ENCODE measurements at places on chromosomes 3 and 15.
A peak's percentile ranks its signal among the peaks of the same experiment; 100 is the strongest.

GRCh38 chr15:33608714-33609113 is 297.9 kb downstream of the RYR3 start:
- DNase-seq = no peak

DNA sequence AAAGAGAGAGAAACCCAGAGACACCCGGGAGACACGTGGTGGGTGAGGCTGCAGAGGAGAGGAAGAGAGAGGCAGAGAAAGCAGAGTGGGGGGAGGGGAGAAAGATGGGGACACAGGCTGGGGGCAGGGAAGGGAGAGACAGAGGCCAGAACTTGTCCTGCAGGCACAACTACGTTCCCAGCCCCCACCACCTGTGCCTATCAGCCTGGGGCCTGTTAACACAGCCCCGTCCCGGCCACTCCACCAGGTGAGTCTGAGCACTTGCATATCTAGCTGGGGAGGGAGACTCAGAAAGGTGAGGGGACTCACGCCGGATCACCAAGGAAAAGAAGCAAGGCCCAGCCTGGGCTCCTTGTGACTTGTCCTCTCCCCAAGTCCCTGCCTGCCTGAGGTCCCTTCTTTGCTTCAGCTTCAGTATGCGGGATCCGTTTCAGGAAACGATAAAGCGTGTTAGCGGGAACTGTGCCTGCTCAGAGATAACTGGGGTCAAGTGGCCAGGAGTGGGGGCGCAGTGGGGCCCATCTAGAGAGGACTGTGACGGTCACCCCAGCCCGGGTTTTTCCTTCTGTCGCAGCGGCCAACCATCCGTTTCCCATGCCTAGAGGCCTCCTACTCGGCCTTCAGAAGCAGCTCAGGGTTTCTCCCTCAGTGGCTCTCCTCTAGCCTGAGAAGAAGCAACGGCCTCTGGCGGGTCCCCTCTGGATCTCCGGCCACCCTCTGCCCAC is 10.3 kb downstream of the LINGO1 start:
- no peak for DNase-seq

DNA sequence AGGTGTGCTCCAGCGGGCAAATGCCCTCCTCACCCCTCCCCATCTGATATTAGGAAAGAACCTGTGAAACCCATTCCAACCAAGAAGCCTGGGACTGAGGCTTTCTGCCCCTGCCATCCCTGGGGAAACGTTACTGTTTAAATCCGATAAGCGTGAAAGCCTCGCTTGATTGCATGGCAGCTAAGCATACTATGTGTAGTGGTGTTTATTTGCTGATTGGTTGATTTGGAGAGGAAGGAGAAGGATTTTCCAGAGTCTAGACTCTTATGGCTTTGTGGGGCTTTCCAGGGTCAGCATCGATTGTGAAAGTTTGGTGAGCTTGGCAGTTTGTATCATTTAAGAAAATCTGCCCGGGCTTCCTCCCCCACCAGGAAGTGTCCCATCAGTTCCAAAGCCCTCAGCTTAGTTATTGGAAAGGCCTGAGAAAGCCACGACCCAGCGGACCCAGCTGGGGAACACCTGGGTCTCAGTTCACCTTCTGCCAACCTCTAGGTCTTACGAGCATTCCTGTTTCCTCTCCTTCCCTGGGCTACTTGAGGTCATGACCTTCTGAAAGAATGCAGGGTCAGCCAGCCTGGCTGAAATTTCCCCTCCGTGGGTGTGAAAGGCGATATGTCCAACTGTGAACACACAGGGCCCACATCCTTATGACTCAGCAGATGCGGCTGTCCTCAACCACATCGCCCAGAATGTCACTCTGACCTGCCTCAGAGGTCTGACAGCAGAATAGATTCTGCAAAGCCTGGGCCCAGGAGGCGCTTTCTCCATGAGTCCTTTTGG is 62.8 kb upstream of the HERC1 start:
- peak; percentile 38 for DNase-seq

DNA sequence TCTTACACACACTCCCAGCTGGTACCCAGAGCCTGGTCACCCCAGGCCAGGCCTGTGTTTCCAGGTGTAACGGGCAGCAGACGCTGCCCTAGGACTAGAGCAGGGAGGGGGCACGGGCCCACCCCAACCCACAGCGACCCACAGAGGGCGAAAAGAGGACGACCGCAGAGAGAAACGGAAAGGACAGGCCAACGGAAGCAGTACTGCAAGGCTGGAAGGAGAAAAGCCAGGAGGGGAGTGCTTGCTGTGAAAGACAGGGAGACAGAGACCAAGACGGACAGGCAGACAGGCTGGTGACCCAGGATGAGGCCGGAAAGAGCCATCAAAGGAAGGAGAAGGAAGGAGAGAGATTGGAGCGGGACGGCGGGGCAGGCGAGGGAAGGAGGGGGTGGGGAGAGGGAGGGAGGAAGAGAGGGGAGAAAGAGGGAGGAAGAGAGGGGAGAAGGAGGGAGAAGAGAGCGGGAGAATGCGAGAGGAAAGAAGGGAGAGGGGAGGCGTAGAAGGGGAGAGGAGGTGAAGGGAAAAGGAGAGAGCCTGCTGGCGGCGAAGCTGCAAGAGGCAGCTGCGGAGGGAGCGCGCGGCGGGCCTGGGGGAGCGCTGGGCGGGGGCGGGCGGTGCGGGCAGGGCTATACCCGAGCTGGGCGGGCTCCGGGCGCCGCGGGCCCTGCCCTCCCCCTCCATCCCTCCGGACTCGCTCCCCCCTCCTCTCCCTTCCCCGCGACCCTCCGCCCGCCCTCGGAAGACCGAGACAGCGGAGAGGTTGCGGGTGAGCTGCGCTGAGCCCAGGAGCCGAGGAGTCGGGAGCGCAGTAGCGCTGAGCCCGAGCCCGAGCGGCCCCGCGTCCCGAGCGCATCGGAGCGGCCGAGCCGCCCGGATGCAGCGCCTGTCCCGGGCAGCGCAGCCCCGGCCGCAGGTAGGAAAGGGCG is at the start of gene SLC6A1:
Gene SLC6A1 (plus strand): TSS at position 732 of the 926 bp plus-strand sequence. CDS start 24,464 bp downstream, outside the sequence.
- peak; percentile 52 for DNase-seq

- DNase-seq = no peak
These were observed 208.5 kb upstream of the ROPN1 start for GRCh38 chr3:124200407-124200806.

DNA sequence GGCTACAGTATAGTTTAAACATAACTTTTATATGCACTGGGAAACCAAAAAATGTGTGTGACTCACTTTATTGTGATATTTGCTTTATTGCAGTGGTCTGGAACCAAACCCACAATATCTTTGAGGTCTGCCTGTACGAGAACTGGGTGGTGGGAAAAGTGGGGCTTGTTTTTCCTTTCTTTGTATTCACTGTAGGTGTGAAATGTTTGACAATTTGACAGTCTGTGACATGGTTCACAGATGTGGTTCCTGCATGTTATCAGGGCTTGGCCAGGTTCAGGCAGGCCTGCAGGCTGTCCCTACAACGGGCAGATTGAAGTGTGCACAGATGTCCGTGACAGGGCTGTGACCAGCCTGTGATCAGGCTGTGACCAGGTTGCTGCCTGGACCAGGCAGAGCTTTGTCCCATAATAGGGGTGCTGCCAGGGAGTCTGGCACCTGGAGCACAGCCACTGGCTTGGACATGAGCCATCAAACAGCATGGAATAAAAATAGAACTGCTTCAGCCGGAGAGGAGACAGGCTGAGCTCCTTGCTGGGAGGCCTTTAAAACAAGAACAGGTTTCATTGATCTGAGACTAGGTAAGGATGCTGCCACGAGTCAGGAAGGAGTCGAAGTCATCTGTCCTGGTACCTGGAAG is 61.0 kb downstream of the KLF13 start:
- DNase-seq = peak; percentile 23

GRCh38 chr3:105864212-105864611 is 4.6 kb downstream of the CBLB start:
- no peak for DNase-seq

- peak; percentile 29 for DNase-seq
These were observed 31.0 kb downstream of the TRIM42 start for GRCh38 chr3:140708815-140709214.

GRCh38 chr3:89108291-89108550 is 800 bp downstream of the EPHA3 start:
- DNase-seq = no peak

DNA sequence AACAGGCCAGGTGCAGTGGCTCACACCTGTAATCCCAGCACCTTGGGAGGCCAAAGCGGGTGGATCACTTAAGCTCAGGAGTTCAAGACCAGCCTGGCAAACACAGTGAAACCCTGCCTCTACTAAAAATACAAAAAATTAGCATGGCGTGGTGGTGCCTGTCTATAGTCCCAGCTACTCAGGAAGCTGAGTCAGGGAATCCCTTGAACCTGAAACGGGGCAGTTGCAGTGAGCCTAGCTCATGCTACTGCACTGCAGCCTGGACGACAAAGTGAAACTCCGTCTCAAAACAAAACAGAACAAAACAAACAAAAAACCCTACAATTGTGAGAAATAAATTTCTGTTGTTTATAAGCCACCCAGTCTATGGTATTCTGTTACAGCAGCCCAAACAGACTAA is 94.7 kb downstream of the PIK3CB start:
- DNase-seq = no peak

GRCh38 chr15:90286678-90287077 is 21.2 kb downstream of the NGRN start:
- no peak for DNase-seq

GRCh38 chr3:170815340-170815739 is 54.7 kb downstream of the RPL22L1 start:
- DNase-seq = no peak

GRCh38 chr3:20511863-20512505 is 326.0 kb upstream of the SGO1 start:
- DNase-seq = no peak

DNA sequence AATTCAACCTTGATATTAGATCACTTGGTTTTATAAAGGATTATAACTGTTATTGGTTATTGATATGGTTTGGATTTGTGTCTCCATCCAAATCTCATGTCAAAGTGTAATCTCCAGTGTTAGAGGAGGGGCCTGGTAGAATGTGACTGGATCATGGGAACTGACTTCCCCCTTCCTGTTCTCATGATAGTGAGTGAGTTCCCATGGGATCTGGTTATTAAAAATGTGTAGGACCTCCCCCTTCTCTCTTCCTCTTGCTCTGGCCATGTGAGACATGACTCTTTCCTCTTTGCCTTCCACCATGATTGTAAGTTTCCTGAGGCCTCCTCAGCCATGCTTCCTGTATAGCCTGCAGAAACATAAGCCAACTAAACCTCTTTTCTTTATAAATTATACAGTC is 136.0 kb upstream of the UBE2E2 start:
- no peak for DNase-seq

DNA sequence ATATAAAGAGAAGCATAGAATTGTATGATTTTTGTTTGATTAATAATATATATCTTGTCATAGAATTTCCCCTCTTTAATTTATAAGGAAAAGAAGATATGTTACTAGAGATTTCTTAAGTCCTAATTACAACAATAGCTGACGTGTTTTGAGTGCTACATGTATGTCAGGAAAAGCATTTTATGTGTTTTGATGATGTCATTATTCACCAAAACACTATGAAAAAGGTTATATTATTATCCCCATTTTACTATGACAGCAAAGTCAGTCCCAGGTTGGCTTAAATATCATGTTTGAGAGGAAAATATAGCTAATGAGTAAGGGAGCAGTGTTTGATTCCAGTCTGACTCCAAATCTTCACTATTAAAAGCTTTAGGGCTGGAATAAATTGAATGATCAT is 428.4 kb upstream of the GOLIM4 start:
- DNase-seq = no peak

DNA sequence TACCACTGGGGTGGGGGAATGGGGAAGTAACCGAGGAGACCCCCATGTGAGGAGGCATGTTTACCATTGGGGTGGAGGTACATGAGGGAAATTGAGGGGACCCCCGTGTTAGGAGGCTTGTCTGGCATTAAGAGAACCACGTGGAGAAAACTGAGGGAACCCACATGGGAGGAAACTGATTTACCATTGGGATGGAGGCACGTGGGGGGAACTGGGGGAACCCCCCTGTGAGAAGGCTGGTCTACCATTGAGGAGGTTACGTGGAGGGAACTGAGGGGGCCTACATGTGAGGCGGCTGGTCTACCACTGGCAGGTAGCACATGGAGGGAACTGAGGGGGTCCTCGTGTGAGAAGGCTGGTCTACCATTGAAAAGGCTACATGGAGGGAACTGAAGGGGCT is 159.4 kb downstream of the FBLN2 start:
- no peak for DNase-seq

GRCh38 chr3:57951066-57951882 is 56.9 kb upstream of the FLNB start:
- DNase-seq = peak; percentile 59

GRCh38 chr3:52971895-52972294 is 74.0 kb downstream of the SFMBT1 start:
- no peak for DNase-seq

GRCh38 chr3:5267889-5268288 is 80.4 kb downstream of the EDEM1 start:
- no peak for DNase-seq

- DNase-seq = peak; percentile 15
These were observed 103.0 kb downstream of the P3H2 start for GRCh38 chr3:190017521-190018288.

GRCh38 chr15:95669146-95669922 is 661.2 kb upstream of the NR2F2 start:
- DNase-seq = peak; percentile 33

GRCh38 chr15:38885001-38885400 is 320.4 kb upstream of the RASGRP1 start:
- DNase-seq = no peak

- no peak for DNase-seq
These were observed 143.3 kb downstream of the ADAMTS17 start for GRCh38 chr15:100198442-100198841.

- no peak for DNase-seq
These were observed 41.6 kb downstream of the ABCC5 start for GRCh38 chr3:183975981-183976662.

DNA sequence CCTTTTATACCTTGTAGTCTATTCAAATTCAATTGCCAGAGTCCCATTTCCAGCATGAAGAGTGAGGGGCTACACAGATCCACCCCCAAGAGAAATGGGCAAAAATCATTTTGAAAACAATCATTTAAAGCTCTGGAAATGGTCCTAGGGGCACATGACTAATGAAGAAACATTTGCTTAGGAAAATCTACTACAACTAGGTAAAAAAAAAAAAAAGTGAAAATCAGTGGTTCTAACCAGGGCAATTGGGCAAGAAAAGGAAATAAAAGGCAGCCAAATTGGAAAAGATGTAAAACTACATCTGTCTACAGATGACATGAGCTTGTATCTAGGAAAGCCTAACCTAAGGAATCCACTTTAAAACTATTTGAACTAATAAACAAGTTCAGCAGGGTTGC is 9.4 kb downstream of the IMPG2 start:
- no peak for DNase-seq

DNA sequence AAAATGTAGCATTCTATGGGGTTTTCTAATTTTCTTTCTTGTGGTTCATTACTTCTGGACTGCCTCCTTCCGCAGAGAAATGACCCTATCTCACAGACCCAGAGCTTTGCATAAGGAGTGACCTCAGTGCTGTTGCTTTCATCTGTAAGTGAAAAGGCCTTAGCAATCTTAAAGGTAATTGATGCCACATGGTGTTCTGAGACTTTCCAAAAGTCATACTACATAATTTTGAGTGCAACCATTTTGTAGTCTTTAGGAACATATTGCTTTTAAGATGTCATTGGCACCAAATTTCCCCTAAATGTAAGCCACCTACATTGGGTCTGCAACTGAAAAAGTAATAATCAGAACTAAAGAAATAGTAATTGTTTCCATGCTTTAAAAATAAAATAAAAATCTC is 9.2 kb upstream of the HHLA2 start:
- no peak for DNase-seq

All from ovary (tissue), 10 donors.